CD8-positive, alpha-beta memory T cell (primary cell): ENCODE measurements at places on chromosomes 11 and 22.
A peak's percentile ranks its signal among the peaks of the same experiment; 100 is the strongest.

DNA sequence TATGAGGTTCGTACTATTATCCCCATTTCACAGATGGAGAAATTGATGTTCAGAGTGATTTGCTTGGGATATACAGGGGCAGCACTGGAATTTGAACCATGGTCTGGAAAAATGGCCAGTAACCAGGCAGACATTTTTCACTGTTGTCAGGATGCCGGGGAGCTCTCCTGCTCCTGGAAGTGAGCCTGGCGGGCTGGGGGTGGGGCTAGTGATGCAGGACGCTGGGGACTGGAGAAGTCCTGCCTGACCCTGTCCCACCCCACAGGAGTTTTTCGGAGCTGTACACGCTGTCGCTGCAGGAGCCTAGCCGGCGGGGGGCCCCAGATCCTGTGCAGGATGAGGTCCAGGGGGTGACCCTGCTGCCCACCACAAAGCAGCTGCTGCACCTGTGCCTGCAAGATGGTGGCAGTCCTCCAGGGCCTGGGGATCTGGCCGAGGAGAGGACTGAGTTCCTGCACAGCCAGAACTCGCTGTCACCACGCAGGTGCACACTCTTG lies 11.1 kb downstream of the SIPA1 start:
- DNase-seq = no peak

GRCh38 chr11:94203070-94203469 lies 74.4 kb downstream of the PANX1 start:
- no peak for DNase-seq

- DNase-seq = no peak
These were observed 12.7 kb downstream of the ANO3 start for GRCh38 chr11:26344647-26345046.

GRCh38 chr11:104776501-104777170 lies 121.6 kb downstream of the CASP12 start:
- DNase-seq = no peak

DNA sequence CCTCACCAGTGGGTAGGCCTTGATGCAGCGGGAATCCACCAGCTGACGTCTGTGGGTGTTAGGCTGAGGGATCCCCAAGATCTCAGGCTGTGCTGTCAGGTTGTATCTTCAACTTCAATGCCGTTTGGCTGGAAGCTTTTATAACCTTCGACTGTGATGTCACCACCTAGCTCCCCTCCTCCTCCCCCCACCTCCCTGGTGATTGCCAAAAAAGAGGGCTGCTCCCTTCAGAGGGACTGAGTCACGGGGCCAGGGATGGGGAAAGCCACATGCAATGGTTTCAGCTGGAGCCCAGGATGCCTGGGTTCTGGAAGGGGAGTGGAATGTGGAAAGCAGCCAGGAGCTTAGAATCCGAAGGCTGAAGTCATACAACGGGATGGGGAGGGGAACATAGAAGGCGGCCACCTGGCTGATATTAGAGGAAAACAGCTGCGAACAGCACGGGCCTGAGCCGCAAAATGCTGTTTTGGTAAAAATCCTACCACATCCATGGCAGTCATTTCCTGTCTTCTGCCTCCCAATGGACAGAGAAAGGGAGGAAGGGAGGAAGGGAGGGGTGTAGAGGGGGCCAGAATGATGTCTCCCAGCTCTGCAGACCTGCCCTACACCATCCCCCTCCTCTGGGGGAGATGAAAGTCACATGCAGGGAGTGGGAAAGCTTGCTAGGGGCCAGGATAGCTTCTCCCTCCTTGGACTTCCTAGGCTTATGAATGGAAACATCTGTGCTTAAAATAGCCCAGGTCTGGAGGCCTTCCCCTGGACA lies at the start of gene LRRN4CL:
TSS of gene LRRN4CL (minus strand) at position 110 of the 763 bp plus-strand sequence. CDS start 1,022 bp downstream, outside the sequence.
- DNase-seq = no peak

DNA sequence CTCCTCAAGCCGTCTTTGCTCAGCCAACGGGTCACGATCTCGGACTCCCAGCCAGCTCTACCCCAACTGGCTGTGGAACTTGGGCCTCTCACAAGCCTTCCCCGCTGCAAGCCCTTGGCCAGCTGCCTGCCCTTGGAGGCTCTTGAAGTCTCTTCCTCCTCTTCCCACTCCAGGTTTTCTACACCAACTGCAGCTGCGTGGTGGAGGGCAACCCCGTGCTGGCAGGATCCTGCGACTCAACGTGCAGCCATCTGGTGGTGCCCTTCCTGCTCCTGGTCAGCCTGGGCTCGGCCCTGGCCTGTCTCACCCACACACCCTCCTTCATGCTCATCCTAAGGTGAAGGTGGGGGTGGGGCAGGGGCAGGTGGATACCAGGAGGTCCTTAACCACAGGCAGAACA lies 40.5 kb upstream of the TPBGL start:
- no peak for DNase-seq

DNA sequence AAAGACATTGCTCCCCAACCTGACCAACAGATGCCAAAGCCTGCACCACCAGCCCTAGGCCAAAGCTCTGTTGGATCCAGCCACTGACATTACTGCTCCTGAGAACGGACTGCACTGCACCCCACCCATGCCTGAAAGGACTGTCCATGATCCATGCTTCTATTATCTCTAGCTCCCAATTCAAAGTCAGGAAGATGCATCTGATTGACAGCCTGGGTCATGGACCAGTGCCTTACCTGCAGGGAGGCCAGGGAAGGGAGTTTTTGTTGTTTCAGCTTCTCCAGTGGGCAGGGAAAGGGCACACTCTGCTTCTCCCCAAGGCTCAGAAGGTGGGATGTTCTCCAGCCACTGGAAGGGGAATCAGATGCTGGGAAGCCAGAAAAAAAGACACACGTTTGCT lies 4.8 kb upstream of the PRDM11 start:
- no peak for DNase-seq

GRCh38 chr11:12704049-12704448 lies 29.8 kb downstream of the TEAD1 start:
- DNase-seq = no peak

- no peak for DNase-seq
These were observed 5.2 kb upstream of the TNFRSF13C start for GRCh38 chr22:41931701-41932269.

GRCh38 chr22:49509016-49509415 lies 318.7 kb downstream of the BRD1 start:
- no peak for DNase-seq

GRCh38 chr11:5541427-5541826 lies 6.9 kb downstream of the OR52H1 start:
- DNase-seq = no peak

DNA sequence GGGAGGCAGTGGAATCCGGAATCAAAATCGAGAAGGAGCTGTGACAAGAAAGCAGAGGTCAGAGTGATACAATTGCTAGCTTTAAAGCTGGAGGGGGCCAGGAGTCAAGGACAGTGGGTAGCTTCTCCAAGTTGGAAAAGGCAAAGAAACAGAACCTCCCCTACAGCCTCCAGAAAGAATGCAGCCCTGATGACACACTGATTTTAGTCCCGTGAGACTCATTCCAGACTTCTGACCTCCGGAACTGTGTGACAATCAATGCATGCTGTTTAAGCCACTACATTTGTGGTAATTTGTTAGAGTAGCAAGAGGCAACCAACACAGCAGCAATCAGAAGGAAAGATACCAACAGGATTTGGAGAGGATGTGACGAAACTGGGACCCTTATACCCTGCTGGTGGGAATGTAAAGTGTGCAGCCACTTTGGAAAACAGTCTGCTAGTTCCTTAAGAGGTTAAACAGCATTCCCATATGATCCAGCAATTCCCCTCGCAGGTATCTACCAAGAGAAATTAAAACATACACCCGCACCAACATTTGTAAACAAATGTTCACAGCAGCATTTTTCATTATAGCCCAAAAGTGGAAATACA lies 66.7 kb downstream of the DSCAML1 start:
- no peak for DNase-seq

- no peak for DNase-seq
These were observed 94.2 kb downstream of the ABTB2 start for GRCh38 chr11:34263441-34264091.

GRCh38 chr11:34957206-34957605 lies 40.8 kb downstream of the PDHX start:
- no peak for DNase-seq

- no peak for DNase-seq
These were observed 8.1 kb downstream of the ALDH3B2 start for GRCh38 chr11:67666303-67666645.

DNA sequence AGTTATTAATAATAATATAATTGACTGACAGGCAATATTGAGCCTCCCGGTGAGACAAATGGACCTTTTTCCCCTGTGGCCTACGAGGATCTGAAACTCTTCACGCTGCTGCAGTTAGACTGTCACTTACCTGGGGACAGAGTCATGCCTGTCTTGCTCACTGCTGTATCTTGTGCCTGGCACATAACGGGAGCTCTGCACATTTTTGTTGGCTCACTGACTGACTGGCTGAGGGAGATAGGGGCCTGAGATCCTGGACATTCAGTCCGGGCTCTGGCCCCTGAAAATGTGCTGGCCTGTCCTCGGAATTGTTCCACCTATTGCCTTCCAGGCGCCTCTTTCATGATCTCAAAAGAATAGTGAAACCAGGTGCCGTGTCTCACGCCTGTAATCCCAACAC lies 743 bp upstream of the CD3D start:
- no peak for DNase-seq

DNA sequence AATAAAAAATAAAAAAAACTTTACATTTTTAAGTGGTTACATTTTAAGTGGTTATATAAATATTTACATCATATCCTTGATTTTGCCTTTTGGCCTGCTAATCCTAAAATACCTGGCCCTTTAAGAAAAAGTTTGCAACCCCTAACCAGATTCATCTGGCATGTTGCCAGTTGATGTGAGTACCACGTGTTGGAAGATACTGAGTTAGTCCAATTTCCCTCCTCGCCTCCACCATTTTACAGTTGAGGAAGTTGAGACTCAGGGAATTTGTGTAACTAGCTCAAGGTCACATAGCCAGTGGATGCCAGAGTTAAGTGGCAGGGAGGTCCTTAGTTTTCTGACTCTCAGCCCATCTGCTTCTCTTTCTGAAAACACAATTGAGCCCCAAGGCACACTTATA lies 5.1 kb downstream of the ELF5 start:
- DNase-seq = no peak

DNA sequence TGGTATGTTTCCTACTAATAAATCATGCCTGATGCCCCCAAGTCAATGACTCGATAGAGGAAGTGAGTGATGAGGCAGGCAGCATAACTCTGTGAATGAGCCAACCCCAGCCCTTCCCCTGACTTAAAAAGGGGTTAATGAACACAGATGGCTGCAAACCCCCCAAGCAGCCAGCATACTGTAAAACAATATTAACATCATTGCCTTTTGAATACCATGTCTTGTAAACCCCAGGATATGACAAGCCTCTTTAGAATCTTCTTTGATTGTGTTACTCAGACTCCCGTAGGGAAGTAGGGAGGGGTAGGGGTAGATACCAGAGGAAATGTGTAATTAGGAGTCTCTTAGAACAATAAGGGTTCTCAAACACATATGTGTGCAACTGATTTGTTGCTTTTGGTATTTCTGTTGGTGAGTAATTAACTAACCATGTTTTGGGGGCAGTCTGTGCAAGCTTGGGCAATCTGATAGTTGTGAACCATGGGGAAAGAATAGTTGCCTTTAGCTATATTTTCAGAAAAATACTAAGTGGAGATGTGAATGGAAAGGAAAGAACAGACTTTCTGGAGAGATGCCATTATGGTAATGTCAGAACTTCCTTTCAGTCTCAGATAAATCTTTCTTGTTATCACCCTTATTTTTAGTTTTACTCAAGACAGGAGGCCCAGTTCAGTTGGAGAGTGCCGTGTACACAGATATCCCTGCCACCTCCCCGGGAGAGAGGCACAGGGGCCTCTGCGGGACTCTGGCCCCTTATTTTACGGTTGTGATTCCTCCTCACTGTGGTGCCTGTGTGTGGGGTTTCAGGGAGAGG lies 701.8 kb downstream of the NTM start:
- no peak for DNase-seq

- no peak for DNase-seq
These were observed 84.1 kb downstream of the C22orf31 start for GRCh38 chr22:28977481-28977971.

GRCh38 chr11:44866286-44866685 lies 84.4 kb downstream of the TP53I11 start:
- no peak for DNase-seq

- peak; percentile 61 for DNase-seq
These were observed 21.4 kb upstream of the PANX2 start for GRCh38 chr22:50148991-50149721.

- DNase-seq = no peak
These were observed 24.6 kb upstream of the WNT7B start for GRCh38 chr22:46001426-46002106.

GRCh38 chr22:27620367-27621154 lies 181.0 kb downstream of the MN1 start:
- DNase-seq = no peak

GRCh38 chr11:84316866-84317555 lies 1030.8 kb upstream of the CCDC90B start:
- no peak for DNase-seq

GRCh38 chr22:29641042-29641699 lies 37.7 kb downstream of the NF2 start:
- DNase-seq = no peak

GRCh38 chr11:111236383-111236782 lies 9.1 kb upstream of the POU2AF2 start:
- DNase-seq = no peak

DNA sequence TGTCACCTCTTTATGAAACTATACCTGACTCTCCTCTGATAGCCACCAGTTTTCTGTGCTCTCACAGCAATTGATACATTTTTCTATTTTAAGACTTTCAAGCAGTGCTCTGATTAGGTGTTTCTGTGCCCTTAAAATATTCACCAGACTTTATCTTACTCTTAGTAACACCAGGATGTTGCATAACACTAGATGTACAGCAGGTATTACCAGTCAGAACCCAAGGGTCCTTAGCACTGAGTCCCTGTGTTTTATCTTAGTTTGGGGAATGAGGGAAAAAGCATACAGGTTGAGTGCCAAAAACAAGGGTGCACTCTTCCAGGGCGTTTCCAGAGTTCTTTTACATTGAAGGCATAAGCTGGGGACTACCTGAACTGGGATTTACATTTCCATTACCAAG lies 51.4 kb downstream of the COPB1 start:
- DNase-seq = no peak

GRCh38 chr11:61719978-61720377 lies 32.5 kb upstream of the MYRF start:
- no peak for DNase-seq

GRCh38 chr11:27196203-27196897 lies 155.7 kb downstream of the BBOX1 start:
- no peak for DNase-seq

- no peak for DNase-seq
These were observed 1.3 kb downstream of the ESAM start for GRCh38 chr11:124760806-124761205.

GRCh38 chr11:103903621-103904323 lies 132.7 kb upstream of the DDI1 start:
- no peak for DNase-seq
